ENCODE measurements at places on chromosomes 3 and 15.

DNA sequence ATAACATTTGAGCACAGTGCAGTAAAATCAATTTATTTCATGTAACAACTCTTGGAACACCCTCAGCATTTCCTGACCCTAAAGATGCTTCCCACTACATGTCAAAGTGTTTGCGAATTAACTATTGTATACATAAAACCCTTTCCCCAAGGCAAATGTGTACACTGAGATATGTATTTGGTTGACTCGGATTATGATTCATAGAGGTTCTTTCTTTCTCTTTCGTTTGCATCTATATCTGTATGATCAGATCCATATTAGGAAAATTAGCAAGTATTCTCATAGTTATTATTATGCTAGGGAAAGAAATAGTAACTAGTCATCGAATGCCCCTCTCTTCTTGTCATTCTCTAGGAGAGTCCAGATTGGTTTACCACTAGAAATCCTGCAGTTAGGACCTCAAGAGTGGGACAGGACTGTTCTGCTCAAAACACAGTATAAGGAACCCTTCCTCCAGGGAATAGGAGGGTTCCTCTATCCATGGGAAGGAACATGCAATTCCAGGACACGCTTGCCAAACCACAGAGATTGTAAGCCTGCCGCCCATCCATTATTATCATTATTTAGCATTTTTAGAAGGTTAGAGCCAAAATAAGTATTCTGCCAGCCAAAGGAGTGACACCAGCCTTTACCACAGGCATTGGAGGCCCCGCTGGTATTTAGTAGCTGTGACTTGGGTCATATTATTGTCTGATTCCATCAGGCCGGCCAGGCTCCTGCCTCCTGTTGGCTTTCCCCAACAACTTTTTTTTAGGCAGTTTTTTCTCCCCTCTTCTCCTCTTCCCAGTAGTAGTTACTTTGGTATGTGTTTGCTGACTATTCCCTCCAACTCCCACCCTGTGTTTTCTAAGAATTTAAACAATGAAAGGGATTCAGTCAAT is 100.7 kb downstream of the GALK2 start:
- DNase-seq, result no peak

- no peak for DNase-seq
These were observed 45.0 kb upstream of the FGF12 start for GRCh38 chr3:192772240-192772894.

DNA sequence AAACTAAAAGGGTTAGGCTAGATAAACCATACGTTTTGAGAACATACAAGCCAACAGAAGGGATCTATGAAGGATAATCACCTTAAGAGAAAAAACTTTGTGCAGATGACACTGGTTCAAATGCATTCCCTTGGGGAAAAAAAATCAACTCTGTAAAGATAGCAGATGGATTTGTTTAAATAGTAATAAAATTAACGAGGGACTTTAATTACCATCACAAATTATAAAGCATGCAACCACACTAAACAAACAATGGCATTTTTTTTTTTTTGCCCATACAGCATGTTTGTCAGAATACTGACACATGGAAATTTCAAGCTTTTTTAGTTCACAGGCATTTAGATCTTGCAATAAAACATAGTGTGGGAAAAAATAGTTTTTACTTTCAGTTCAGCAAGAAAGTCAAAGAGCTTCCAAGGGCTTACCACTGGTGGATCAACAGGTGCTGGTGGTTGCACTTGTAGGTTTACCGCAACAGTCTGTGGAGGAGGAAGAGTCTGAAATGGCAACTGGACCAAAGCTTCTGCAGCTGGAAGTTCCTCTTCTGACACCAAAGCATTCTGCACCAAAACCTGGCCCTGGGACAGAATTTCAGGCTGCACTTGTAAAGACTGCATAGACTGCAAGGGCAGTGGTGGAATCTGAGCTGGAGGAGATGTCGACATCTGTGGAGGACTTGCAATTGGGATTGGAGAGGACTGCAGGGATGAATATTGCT is 53.1 kb downstream of the PHC3 start:
- no peak for DNase-seq

GRCh38 chr3:172142051-172142863 is 102.9 kb downstream of the FNDC3B start:
- no peak for DNase-seq

- no peak for DNase-seq
These were observed 78.8 kb downstream of the WNT5A start for GRCh38 chr3:55408193-55408826.
